Activated T-helper 2 cell treated with anti-CD3 and anti-CD28 coated beads, Interferon-gamma antibody, Interleukin-2, Interleukin-4, amounts not matched to agents 10 μg/mL and 5 μg/mL and 100 μg/mL, durations not matched to agents 14 hours and 24 hours and 36 hours (primary cell): ENCODE measurements at places on chromosomes 12 and 14.

GRCh38 chr12:79071498-79071897 is 206.9 kb downstream of the SYT1 start:
- H3K27ac ChIP-seq: no peak overlapping the region
- no peaks in the 10 kb centered on the region for H3K36me3 ChIP-seq
- no peaks in the 10 kb centered on the region for H3K27me3 ChIP-seq
- no peak overlapping the region for H3K4me3 ChIP-seq
- H3K4me1 ChIP-seq: no peaks in the 10 kb centered on the region

GRCh38 chr14:29403091-29403490 is 524.6 kb downstream of the PRKD1 start:
- H3K4me1 ChIP-seq: no peaks in the 10 kb centered on the region
- H3K4me3 ChIP-seq: no peak overlapping the region
- no peak for DNase-seq
- no peaks in the 10 kb centered on the region for H3K27me3 ChIP-seq
- H3K36me3 ChIP-seq: no peaks in the 10 kb centered on the region

DNA sequence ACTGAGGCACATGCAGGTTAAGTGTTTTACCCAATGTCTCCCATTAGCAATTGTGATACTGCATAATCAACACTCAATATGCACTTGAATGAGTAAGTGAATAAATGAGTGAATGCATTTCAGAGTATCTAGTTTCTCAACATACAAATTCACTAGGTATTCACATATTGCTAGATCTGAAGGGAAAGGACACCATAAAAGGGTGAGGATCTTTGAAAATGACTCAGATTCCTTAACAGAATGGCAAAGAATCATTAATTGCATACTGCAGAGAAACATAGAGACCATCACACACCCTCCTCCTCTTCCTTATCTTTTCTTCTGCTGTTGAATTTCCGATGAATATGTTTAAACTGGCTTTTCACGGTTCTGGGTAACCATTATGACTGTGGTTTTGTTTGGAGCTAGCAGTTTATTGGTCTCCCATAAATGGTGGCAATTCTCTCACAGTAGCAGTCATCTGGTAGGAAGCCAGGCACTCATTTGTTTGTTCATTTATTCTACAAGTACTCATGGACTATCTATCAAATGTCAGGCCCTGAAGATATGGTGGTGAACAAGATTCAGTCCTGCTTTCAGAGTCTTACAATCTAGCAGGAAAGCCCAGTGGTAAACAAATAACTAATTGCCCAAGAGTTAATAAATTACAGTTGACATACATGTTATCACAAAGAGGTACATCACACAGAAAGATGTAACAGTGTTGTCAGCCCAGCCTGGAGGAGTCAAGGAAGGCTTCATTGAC is 70.2 kb downstream of the LLPH start:
- H3K27ac ChIP-seq: no peak overlapping the region
- DNase-seq: no peak
- H3K27me3 ChIP-seq: peaks cover 19% of the 10 kb centered on the region

DNA sequence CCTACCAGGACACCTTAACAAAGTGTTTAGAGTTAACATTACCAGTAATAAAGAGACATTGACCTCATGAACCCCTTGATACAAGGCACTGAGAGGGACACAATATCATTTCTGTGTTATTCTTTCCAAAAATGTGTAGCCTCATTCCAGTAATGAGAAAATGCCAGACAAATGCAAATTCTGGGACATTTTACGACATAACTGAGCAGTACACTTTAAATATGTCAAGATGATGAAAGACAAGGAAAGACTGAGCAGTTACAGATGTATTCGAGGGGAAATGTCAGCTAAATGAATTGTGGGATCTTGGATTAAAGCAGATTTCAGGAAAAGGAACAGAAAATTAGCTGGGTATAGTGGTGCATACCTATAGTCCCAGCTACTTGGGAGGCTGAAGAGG is 255.6 kb downstream of the ERC1 start:
- no peaks in the 10 kb centered on the region for H3K4me1 ChIP-seq
- H3K36me3 ChIP-seq: no peaks in the 10 kb centered on the region
- no peak for DNase-seq
- no peaks in the 10 kb centered on the region for H3K27me3 ChIP-seq
- H3K27ac ChIP-seq: no peak overlapping the region

DNA sequence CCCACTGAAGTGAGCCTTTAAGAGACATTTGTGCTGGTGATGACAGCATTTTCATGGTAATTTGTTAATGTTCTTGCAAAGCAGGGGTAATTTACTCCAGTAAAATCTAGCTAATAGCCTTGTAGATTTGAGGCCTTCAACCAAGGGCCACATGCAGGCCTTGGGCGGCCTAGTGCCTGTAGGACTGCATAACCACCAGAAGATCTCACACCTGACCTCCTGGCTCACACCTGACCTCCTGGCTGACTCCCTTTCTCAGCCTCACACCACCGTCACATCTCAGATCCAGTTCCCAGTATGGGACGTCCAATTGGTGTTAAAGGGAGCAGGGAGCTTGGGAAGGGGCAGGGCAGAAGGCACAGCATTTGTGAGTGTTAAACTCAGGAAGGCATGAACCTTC is 26.9 kb downstream of the C12orf42 start:
- no peaks in the 10 kb centered on the region for H3K36me3 ChIP-seq
- H3K4me3 ChIP-seq: no peak overlapping the region
- no peak overlapping the region for H3K27ac ChIP-seq
- peaks cover 4% of the 10 kb centered on the region for H3K27me3 ChIP-seq
- no peak for DNase-seq

- no peaks in the 10 kb centered on the region for H3K27me3 ChIP-seq
- no peak overlapping the region for H3K4me3 ChIP-seq
- H3K36me3 ChIP-seq: peaks cover 17% of the 10 kb centered on the region
- no peak for DNase-seq
- H3K4me1 ChIP-seq: peaks cover 65% of the 10 kb centered on the region
These were observed 108.7 kb downstream of the BTG1 start for GRCh38 chr12:92036771-92037453.

GRCh38 chr14:84856751-84857534 is 673.0 kb upstream of the FLRT2 start:
- H3K27me3 ChIP-seq: no peaks in the 10 kb centered on the region
- no peak overlapping the region for H3K27ac ChIP-seq
- H3K4me3 ChIP-seq: no peak overlapping the region

GRCh38 chr14:20421267-20421666 is 8.0 kb upstream of the TEP1 start:
- no peak overlapping the region for H3K27ac ChIP-seq
- H3K27me3 ChIP-seq: no peaks in the 10 kb centered on the region
- no peak overlapping the region for H3K4me3 ChIP-seq
- peaks cover 4% of the 10 kb centered on the region for H3K4me1 ChIP-seq
- DNase-seq: no peak

DNA sequence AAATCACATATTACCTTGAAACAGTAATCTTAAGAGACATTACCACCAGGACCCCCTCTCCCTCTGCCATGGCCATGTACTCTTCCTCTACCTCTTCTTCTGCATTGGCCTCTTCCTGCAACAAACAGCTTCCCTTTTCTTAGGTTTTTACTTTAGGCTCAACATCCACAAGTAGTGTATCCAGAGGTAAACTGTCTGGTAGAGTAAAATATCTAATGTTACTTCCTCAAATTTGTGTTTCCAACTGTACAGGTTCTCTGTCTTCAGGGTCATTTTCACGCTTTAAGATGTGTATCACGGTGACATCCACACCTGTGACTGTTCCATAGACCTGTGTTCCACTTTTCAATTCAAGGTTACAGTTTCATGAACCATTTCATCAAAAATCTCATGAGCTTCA is 13.4 kb downstream of the CDK17 start:
- no peaks in the 10 kb centered on the region for H3K27me3 ChIP-seq
- DNase-seq: no peak
- H3K4me1 ChIP-seq: peaks cover 43% of the 10 kb centered on the region
- H3K36me3 ChIP-seq: peaks cover 50% of the 10 kb centered on the region
- no peak overlapping the region for H3K27ac ChIP-seq

DNA sequence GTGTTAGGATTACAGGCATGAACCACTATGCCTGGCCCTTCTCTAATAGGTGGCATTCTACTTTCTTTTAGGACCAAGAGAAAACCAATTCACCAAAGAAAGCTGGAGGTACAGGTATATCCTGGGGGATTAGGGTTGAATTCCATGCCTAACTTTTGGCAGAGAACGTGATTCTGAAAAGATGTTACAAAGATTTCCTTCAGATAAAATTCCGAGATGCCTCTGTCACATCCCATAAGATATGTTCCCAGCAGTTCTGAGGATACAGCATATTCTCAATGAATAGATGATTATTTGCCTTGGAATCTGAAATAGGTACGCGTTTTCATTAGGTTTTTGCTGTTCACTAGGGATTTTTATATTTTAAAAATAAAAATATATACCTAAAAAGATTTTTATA is 111.9 kb upstream of the KRAS start:
- H3K27ac ChIP-seq: no peak overlapping the region
- H3K4me1 ChIP-seq: peaks cover 27% of the 10 kb centered on the region
- H3K4me3 ChIP-seq: no peak overlapping the region
- H3K27me3 ChIP-seq: peaks cover 8% of the 10 kb centered on the region

DNA sequence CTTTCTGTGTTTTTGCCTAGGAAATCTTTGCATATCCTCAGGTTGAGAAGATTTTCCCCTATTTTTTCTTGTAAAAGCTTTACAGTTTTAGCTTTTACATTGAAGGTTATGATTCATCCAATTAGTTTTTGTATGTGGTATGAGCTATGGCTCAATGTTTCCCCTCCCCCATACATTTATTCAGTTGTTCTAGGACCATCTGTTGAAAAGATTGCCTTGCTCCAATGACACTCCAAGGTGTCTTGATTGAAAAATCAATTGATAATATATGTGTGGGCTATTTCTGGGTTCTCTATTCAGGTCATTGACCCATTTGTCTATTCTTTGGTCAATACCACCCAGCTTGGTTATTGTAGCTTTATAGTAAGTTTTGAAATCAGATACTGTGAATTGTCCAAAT is 42.6 kb downstream of the LRTM2 start:
- no peak overlapping the region for H3K4me3 ChIP-seq
- H3K27me3 ChIP-seq: peaks cover 18% of the 10 kb centered on the region
- H3K27ac ChIP-seq: no peak overlapping the region
- H3K4me1 ChIP-seq: no peaks in the 10 kb centered on the region

- H3K4me3 ChIP-seq: peak overlapping the region; percentile 4
- no peaks in the 10 kb centered on the region for H3K4me1 ChIP-seq
- no peak overlapping the region for H3K27ac ChIP-seq
- H3K36me3 ChIP-seq: no peaks in the 10 kb centered on the region
- no peak for DNase-seq
These were observed 931.4 kb downstream of the DIO2 start for GRCh38 chr14:79279645-79280597.

GRCh38 chr12:2553388-2554126 is 241.2 kb upstream of the FKBP4 start:
- H3K27me3 ChIP-seq: peaks cover 5% of the 10 kb centered on the region
- no peaks in the 10 kb centered on the region for H3K36me3 ChIP-seq

- H3K27ac ChIP-seq: no peak overlapping the region
- peaks cover 5% of the 10 kb centered on the region for H3K4me1 ChIP-seq
- no peaks in the 10 kb centered on the region for H3K36me3 ChIP-seq
- no peak for DNase-seq
- no peaks in the 10 kb centered on the region for H3K27me3 ChIP-seq
These were observed 173.2 kb upstream of the EEA1 start for GRCh38 chr12:93102312-93102711.

DNA sequence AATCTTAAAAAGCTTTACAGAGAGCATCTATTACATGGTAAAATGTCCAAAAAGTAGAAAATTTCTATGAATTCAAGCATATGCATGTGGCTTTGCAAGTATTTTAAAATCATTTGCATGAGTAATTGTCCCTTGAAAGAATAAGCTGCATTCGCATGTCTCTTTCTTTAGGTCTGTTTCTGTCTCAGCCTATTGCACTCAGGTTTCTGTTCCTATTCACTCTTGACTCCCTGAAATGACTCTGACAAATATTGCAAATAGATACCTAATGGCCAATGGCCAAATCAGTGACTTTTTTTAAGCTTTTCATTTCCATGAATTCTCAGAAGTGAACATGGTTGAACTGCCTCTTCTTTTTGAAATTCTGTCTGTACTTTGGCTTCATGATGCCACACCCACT is 6.4 kb upstream of the TTC8 start:
- H3K4me3 ChIP-seq: no peak overlapping the region
- peaks cover 22% of the 10 kb centered on the region for H3K27me3 ChIP-seq
- H3K36me3 ChIP-seq: no peaks in the 10 kb centered on the region

DNA sequence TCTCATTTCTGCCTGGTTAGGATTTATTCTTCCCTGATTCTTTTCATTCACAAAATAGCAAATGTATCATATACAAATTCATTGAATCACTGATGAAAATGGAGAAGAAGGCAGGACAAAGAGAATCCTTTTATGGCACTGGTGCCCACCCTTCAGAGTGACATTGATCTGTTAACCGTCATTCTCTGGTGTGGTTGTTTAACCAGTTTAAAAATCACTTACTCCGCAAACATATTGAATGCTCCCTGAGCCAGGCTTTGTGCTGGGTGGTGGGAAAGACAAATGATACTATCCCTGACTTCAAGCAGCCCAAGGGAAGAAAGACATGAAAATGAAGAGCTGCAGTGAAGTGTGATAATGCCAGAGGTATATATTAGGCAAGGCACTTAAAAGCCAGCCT is 187.5 kb upstream of the SLC38A2 start:
- H3K36me3 ChIP-seq: peaks cover 34% of the 10 kb centered on the region
- peaks cover 30% of the 10 kb centered on the region for H3K4me1 ChIP-seq
- no peak overlapping the region for H3K27ac ChIP-seq

GRCh38 chr12:2692080-2692479 is 102.7 kb upstream of the FKBP4 start:
- H3K27me3 ChIP-seq: peaks cover 6% of the 10 kb centered on the region
- no peak for DNase-seq
- no peaks in the 10 kb centered on the region for H3K36me3 ChIP-seq
- H3K4me1 ChIP-seq: peaks cover 32% of the 10 kb centered on the region

- H3K36me3 ChIP-seq: no peaks in the 10 kb centered on the region
- no peak overlapping the region for H3K27ac ChIP-seq
- no peak for DNase-seq
- no peak overlapping the region for H3K4me3 ChIP-seq
- H3K4me1 ChIP-seq: no peaks in the 10 kb centered on the region
These were observed 464.9 kb downstream of the PDZRN4 start for GRCh38 chr12:41652981-41653380.

DNA sequence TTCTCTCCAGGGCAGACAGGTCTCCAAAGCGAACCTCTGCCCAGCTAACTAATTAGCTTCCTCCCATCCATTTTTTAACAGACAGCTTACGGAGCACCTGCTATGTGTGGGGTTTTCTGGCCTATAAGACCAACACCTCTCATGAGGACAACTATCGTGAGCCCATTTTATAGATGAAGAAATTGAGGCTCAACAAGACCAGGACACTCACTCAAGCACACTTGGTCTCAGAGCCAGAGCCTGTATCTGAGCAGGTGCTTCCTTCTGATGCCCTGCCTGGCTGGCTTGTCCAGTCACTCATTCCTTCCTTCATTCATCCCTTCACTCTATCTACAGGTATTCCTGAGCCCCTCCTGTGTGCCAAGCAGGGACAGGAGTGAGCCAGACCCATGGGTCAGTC is 6.1 kb downstream of the TRPV4 start:
- H3K27me3 ChIP-seq: peaks cover 15% of the 10 kb centered on the region
- H3K36me3 ChIP-seq: no peaks in the 10 kb centered on the region
- no peaks in the 10 kb centered on the region for H3K4me1 ChIP-seq
- H3K27ac ChIP-seq: no peak overlapping the region

- no peaks in the 10 kb centered on the region for H3K36me3 ChIP-seq
- H3K4me1 ChIP-seq: no peaks in the 10 kb centered on the region
- no peak overlapping the region for H3K4me3 ChIP-seq
- H3K27ac ChIP-seq: no peak overlapping the region
- H3K27me3 ChIP-seq: no peaks in the 10 kb centered on the region
- no peak for DNase-seq
These were observed 84.6 kb upstream of the PTPRR start for GRCh38 chr12:71005166-71005565.
